ENCODE measurements at places on chromosomes 3 and 15.

DNA sequence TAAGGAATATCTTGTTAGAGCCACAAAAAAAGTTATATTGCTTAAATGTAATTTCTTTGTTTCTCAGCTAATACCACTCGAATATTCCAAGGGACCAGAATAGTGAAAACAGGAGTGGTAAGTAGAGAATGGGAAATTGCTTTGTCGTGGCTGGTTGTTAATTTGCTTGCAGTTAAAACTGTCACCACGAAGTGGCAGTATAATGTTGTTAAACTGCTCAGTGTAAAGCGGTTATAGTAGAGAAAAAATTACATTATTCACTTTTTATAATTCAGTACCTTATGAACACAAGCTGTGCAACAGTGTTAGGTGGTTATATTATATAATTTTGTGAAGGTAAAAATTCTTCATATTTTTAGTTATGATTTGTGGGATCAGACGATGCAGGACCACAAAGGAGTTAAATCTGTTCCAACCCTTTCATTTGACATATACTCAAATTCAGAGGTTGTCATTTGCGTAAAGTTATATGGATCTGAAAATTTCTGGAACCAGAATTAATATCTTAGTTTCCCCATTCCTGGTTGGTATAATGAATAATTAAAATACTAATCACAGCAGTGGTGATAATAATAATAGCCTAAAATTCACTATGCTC is 171.8 kb downstream of the FEZF2 start:
- no peak for DNase-seq

DNA sequence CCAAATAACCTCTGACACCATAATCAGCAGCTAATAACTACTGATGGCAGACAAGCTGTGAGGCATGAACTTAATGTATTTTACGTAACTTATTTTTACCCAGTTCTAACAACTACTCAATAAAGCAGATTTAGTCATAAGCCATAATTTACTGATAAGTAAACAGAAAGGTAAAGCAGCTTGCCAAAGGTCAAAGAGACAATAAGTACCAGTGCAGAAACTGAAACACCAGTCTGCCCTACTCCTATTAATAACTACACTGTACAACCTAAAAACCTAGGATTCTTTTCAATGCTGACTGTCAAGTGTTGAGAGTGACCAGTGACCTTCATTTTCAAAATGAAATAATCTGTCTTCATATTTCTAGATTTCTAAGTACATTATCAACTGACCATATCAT is 152.2 kb downstream of the NR2E3 start:
- DNase-seq, result no peak

DNA sequence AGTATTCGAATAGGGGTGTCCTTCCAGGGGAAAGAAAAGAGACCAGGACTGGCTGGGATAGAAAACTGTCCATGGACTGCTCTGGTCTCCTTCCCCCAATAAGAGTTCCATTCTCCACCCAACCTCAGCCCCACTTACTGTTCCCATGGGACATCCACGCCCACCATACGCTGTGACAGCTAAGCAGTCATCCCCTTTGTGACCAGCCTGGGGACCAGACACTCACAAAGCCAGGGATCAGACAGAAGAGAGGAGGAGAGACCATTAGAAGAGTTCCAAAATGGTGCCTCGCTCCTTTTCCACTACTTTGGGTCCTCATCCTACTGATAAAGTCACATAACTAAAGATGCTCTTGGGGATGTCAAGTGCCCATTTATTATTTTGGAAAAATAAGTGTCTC is 27.6 kb upstream of the GNB5 start:
- no peak for DNase-seq

DNA sequence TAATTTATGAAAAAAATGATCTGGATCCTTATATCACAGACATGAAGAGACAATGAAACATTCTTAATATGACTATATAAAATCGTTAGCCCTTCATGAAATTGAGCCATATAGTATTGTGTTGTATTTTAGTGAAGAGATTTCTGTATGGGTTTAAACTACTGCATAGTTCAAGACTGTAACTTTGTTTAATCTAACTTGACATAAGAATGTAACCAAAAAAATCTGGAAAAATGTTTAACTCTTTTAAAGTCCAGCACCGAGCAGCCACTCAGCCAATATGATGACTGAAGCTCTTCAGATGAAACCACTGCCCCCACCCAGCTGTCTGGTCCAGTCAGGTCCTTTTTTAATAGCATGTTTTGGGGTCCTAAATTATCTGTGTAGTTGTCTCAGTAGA is 4.9 kb downstream of the NANOGP8 start:
- no peak for DNase-seq

DNA sequence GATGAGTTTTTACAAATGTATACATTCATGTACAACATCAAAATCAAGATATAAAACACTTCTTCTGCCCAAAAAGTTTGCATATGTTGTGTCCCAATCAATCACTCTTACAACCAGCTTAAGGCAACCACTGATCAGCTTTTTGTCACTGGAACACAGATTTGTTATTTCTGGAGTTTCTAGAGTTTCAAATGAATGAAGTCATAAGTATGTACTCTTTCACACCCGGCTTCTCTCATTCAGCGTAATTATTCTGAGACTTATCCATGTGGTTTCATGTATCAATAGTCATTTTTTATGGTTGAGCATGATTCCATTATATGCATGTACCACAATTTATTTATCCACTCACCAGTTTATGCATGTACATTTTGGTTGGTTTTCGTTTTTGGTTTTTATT is 53.0 kb upstream of the CORO2B start:
- no peak for DNase-seq

DNA sequence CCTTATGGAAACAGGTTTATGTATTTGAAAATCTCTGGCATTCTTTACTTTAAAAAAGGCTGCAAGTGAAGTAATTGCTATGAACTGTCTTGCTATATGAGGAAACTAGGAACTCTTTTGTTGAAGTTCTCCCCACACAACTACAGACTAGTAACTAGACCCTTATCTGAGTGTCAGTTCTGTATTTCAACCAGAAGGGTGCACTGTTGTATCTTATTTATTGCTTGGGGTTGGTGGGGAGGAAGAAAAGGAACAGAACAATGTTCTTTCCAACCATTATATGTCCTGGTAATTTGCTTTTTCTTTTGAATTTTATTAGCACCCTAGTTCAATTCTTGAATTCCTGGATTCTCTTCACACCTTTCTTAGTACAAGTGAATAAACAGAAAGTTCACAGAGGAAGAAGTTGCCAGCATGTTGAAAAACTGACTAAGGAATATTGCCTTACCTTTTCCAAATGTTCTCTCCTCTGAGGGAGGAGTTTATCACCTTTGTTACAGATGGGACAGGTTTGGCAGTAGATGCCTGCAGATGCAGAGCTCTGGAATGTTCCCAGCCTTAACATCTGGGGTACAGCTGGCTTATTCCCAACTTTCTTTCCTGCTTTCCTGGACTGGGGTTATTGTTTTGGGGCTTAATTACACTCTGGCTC is 162.4 kb upstream of the CFAP20DC start:
- DNase-seq, result no peak

DNA sequence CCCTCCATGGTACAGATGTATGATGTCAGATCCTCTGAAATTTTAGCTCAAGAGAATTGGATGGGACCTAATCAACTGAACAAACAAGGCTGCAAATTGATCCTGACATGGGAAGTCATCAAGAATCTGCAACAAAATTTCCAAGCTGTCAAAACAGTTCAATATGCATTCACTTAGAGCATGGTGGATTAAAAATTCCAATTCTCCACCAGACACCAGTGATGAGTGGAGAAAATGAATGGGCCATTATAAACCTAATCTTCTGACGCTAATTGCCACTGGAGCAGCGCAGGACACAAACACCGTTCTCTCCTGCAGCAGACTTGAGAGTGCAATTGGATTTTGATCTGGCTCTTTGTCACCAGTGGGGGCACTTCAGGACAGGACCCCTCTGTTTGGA is 94.2 kb downstream of the MINAR1 start:
- DNase-seq, result no peak

All from SW 1271 (cell line).